ENCODE measurements at places on chromosomes 7 and 10. TPM values are rescaled to one million over a fixed set of nuclear protein-coding genes. Genes with fewer than 3 reads are reported as not detected.

Gene LRRC18
- total RNA-seq = not detected

Gene HOXA7
- 12.4 TPM for total RNA-seq

Gene SHOC2
- total RNA-seq = 25.5 TPM

Gene LBX1
- total RNA-seq = not detected

Gene HTR5A
- total RNA-seq = not detected

Gene MKX
- total RNA-seq = 0.26 TPM

Gene CEP55
- 8.3 TPM for total RNA-seq

Gene PLXNA4
- 0.65 TPM for total RNA-seq

Gene MRC1
- 0.13 TPM for total RNA-seq
